NCI-H1436 (cell line): ENCODE measurements at places on chromosomes 2 and 18.

DNA sequence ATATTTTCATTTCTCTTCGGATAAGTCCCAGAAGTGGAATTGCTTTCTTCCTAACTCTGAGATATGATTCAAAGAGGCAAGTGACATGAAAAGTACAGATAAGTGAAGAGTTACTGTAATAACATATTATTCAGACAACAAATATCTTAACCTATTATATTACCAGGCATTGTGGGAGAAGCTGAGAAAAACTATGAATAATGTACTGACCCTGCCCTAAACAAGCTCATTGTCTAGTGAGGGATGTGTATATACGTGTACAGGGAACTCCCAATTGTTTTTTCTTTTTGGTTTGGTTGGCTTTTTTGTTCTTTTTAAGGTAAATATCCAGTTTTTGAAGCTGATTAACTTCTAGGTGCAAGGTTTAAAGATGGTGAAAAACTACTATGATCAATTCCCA lies 26.5 kb downstream of the NCKAP1 start:
- DNase-seq: no peak

GRCh38 chr18:74977041-74977440 lies 231.9 kb downstream of the PTGR3 start:
- no peak for DNase-seq

DNA sequence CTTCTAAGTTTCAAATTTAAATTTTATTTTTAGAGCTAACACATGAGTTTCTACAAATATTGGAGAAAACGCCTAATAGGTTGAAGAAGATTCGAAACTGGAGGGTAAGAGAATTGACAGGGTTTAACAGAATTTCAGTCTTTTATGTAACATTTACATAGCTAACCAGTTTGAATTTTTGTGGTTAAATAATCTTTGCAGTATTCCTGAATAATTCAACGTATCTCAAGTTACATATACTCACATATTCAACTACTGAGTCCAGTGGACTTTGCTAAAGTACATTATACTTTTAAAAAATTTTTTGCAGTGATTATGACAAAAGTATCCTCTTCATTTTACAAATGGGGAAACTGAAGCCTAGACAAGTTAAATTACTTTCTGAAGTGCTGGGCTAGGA lies 34.0 kb downstream of the CCNT2 start:
- DNase-seq: no peak

- no peak for DNase-seq
Measured at GRCh38 chr2:105072039-105072438, 34.2 kb downstream of the MRPS9 start.

GRCh38 chr2:236790963-236791362 lies 221.3 kb downstream of the ACKR3 start:
- no peak for DNase-seq

DNA sequence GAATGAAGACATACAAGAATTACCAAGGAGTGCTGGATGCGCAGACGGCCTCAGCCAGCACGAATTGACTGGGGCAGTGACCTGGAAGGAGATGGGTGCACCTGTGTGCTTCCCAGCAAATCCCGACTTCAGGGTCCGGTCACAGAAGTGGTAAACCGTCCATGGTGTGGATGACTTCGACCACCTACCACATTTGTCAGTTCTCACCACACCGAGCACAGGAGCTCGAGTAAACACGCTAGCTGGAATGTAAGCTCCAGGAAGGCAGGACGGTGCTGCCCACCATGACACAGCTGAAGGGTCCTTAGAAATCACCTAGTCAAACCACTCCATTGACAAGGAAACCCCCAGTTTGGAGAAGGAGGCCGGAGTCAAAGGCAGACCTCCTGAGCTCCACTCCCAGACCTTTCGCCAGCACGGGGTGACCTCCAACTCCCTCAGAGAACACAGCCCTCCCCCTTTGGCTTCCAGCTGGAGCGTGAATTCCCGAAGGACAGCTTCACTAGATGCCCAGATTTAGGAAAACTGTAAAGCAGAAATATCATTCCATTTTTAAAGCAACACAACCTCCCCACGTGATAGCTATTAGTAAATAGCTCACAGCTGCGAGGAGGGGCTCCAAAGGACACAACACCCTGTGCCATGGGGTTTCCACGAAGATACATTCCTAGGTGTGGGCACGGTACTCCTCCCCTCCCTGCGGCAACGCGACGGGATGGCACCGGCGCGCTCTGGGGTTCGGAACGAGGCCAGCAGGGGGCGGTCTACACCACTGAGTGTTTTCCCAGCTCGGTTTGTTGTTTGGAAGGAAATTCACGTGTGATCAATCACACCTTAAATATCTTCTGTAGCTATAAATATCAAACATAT lies 34.1 kb upstream of the GNAL start:
- DNase-seq: no peak

- no peak for DNase-seq
Measured at GRCh38 chr2:11612553-11613215, 57.3 kb downstream of the NTSR2 start.

GRCh38 chr2:144415386-144415785 lies 104.5 kb downstream of the ZEB2 start:
- DNase-seq: no peak

- no peak for DNase-seq
Measured at GRCh38 chr2:237901932-237902850, 42.8 kb downstream of the RAMP1 start.

DNA sequence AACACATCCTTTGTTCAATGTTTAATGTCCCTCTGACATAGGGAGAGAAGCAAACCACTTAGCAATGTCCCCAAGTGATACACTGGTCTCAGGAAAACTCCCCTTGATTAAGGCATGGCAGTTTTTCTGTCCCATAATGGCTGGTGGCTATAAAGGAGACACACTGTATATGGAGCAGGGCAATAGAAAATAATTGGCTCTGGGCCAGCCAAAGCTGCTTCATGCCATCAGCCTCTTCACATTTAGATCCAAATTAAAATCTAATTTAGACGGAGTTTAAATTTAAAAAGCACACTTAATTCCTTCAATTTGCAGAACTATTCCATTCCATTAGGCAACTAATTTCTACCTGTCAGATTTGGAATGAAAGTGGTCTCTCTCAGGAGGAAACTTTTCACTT lies 638.1 kb downstream of the DSC3 start:
- DNase-seq: no peak

- DNase-seq: no peak
Measured at GRCh38 chr18:31247574-31248199, 70.3 kb upstream of the DSG1 start.

GRCh38 chr18:38575023-38575422 lies 1009.4 kb upstream of the CELF4 start:
- no peak for DNase-seq

GRCh38 chr2:85750587-85751575 lies 2.9 kb upstream of the ATOH8 start:
- peak; percentile 11 for DNase-seq

DNA sequence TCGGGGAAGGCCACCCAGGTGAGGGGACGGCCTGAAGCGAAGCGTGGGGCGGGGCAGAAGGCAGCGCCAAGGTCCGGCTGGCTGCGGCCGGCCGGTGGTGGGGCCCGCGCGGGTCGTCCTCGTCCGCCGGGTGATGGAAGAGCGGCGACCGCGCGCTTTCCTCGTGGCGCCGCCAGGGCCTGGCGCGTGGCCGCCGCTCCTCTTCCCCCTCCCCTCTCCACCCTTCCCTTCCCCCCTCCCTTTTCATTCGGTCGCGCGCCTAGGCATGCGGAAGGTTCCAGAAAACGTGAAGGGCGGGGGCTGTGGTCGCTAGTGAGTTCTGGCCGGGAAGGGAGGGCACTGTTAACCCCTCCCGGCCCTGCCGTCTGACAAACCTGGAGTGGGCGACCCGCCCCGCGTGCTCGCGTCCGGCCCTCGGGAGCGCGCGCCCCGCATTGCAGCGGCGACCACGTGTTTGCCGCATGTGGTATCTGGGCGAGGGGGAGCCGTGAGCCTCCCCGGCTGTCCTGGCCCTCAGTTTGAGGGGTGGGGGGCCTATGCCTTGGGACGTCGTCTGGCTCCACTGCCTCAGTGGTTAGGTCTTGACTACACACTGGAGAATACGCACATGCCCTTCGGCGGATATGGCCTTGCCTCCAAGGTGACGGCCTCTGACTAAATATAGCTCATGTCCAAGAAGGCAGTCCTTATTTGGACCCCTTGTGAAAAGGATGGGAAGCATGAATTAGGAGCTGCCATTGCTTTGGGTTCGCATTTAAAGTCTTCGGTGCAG lies 579 bp downstream of the MAT2A start:
- DNase-seq: peak; percentile 47

GRCh38 chr2:38212312-38212711 lies 136.4 kb upstream of the CYP1B1 start:
- DNase-seq: no peak

DNA sequence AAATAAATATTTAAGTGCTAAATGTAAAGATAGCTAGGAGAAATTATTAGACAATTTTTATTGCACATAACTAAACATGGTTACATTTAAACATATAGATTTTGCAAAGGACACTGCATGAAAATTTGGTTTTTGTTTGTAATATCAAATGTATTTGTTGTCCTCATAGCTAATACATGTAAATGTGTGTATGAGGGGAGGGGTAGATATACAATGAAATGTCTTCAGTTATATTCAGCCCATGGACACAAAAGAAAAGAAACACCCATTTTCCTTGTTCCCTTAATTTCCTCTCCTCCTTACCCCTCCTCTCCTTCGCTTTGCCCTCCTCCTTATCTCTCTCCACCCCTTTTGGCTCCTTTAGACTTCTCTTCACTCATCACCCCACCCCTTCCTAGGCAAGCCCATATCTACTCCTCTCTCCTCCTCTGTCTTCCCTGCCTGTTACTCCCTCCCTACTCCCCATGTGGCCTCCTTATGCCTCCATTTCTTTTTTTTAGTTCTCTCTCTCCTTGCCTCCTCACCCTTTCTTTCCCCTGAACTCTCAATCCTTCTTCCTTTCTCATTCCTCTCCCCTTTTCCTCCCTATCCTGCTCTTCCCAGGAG lies 1.4 kb downstream of the COL3A1 start:
- no peak for DNase-seq

- no peak for DNase-seq
Measured at GRCh38 chr2:222320436-222321395, 21.9 kb upstream of the PAX3 start.

DNA sequence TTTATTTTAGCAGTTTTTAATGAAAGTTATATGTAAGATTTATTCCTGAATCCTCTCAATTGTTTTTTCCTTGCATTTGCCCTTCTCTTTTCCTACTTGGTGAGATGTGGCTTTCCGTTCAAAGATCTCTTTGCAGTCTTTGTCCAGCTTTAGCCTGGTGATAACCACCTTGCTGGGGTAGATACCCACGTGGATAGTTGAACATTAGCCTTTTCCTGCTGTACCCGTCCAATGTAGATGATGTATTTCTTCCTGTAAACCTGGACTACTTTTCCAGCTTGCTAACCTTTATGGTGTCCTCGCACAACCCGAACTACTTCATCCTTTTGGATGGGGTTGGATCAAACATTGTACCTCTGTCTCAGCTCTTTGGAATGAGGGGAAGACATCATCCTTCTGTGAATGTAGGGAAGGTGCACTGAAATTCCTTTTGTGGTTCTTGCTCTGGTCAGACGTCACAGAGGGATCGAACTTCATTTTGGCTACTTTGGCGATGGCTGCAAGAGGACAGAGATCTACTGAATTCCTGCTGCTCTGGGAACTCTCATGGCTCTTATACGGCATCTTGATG lies 293.2 kb upstream of the EPAS1 start:
- DNase-seq: no peak

DNA sequence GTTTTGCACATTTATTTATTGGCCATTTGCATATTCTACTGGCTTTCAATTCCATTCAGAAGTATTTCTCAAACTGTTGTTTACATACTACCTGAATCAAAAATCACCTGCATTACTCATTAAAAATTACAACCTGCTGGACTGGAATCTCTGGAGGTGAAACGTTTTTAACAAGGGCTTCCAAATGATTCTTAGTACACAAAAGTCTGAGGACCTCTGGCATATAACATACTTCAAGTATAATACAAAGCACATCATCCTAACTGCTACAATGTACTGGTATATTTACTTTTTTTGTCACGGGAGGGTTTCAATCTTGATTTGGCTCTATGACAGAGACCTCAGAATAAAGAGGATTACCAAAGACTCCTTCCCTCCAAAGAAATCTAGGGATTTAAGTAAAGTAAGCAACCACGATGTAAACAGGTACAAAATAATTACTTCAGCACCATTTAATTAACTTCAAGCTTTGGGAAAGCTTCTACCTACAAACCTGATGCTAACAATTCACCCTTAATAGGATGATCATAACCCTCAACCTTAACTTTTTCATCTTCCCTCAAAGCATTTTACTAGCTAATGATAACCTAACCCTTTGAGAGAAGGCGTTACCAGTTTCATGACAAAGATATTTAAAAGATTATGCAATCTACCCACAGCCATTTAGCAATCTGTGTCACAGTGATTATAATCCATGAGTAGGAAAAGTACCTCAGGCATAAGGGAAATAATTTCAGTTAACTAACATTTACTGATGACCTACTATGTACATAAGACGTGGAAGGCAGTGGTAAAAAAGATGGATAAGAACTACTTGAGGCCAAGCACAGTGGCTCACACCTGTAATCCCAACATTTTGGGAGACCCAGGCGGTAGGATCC lies 24.7 kb downstream of the ATAD2B start:
- no peak for DNase-seq

- no peak for DNase-seq
Measured at GRCh38 chr2:165902934-165903333, 50.6 kb downstream of the TTC21B start.

- no peak for DNase-seq
Measured at GRCh38 chr2:95401480-95401879, 1.0 kb upstream of the FAHD2A start.

GRCh38 chr2:237195396-237196120 lies 109.9 kb downstream of the COPS8 start:
- DNase-seq: no peak

DNA sequence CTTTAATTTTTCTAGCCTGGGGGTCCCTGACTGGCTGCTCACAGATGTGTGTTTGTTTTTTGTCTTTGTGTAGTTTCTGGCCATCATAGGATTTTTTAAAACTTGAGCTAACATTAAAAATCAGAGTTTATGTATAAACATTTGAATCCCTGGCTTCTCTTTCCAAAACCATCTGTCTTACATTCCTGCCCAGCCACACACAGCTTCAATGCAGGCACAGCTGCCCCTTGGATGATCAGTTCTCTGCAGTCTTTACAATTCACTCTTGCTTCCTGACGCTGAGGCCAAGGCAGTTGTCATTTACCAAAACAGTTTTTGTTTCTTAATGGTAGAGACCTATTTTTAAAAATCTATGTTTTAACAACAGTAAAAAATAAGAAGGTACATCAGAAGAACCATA lies 169.2 kb upstream of the LRRTM1 start:
- no peak for DNase-seq

GRCh38 chr2:233449081-233449901 lies 95.0 kb downstream of the DGKD start:
- no peak for DNase-seq

GRCh38 chr2:63742580-63742976 lies 99.1 kb upstream of the UGP2 start:
- DNase-seq: no peak
